ENCODE measurements at places on chromosomes 3 and 15.

DNA sequence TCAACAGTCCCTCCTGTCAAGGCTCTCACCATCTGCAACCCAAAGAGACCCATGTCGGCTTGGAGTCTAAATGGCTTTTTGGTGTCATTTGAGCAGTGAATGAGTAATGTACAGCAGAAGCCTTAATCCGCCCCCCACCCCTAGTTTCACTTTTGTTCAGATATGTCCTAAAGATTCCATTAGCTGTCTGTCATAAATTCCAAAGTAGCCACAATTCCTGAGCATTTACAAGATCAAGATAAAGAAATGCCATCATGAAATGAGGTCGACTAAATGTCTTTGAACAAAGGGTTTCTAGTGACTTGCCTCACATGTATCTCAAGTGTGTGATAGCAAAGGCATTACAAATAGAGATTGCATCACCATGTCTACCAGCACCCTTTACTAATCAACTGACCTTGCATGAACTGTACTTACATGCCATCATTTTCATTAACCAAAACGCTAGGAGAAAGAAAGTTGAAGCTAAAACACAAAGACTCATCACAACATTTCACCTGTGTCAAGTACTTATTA, 123.8 kb upstream of the PHLDB2 start:
- peak; percentile 7 for DNase-seq

GRCh38 chr3:46293991-46294833, 52.0 kb downstream of the CCR3 start:
- no peak for DNase-seq

GRCh38 chr3:147872568-147872967, 463.4 kb downstream of the ZIC1 start:
- DNase-seq: no peak

DNA sequence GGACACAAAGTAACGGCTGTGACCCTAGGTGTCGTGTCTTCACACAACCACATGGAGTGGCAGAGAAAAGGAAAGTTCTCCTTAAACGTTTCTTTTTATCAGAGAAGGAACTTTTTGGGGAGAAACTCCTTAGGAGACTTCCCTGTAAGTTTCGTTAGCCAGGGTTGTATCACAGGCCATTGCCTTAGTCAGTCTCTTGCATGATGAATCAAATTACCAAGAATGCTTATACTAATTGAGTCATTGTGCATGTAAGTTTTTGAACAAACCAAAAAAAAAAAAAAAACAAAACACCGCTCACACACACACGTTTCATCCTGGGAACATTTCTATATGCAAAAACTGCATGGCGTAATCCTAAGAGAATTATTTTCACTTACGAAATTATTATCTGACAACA, 150.4 kb upstream of the SATB1 start:
- DNase-seq: no peak

DNA sequence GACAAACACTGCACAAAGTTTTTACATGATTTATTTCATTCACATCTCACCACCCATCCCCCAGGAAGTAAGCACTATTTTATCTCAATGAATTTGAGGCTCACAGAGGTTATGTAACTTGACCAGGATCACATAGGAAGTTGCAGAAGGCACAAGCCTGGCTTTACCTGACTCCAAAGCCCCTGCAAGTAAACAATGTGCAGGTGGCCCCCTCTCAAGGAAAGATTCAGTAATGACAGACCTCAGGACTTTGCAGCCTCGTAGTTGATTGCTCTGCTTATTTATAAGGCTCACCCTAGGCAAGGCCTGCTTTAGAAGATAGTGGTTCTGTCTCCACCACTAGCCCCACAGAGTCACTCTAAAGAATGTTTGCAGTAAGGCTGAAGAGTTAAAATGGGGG, 79.8 kb upstream of the MDFIC2 start:
- DNase-seq: no peak

DNA sequence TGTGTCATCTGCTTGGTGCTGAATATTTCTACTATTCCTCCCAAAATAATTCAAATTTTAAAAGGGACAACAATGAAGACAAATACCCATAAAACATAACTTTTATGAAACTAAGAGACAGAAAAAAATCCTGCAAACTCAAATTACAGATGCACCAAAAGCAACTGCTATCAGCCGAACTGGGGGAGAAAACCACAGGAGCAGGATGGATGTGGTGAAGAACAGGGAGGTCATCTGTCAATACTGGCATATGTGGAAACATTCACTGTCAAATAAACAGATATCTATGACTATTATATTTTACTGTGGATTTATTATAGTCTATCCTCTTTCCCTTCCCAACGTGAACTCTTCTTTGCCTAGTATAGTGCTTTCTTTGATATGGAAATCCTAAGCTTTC, 53.3 kb upstream of the CPOX start:
- DNase-seq: no peak

- DNase-seq: peak; percentile 46
Measured at GRCh38 chr3:127208483-127209100, 15.7 kb downstream of the PRR23E start.

DNA sequence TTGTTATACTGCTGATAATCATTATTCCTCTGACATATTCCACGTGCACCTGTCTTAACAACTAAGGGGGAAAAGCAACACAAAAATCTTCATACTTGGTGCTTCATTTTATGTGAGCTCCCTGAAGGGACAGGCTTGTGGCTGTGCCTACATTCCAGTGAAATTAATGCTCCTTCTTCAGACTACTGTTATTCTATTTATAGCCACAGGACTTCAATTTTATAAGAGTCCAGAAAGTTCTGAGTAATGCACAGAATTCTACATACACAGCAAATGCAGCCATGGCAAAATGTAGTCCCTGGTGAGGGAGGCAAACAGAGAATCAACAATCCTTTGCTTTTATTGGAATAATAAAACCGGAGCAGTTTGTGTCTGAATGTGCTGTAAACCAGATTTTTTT, 417.1 kb downstream of the RBMS3 start:
- no peak for DNase-seq

DNA sequence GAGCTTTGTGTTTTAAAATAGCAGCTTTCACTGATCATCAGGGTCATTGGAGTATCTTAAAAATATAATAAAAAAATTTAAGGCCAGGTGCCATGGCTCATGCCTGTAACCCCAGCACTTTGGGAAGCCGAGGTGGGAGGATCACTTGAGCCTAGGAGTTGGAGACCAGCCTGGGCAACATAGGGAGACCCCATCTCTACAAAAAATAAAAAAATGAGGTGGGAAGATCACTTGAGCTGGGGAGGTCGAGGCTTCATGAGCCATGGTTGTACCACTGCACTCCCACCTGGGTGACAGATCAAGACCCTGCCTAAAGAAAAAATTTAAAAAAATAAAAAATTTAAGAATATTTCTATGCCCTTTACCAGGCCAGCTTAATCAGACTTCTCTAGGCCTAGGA, 1.5 kb downstream of the HMCES start:
- no peak for DNase-seq

DNA sequence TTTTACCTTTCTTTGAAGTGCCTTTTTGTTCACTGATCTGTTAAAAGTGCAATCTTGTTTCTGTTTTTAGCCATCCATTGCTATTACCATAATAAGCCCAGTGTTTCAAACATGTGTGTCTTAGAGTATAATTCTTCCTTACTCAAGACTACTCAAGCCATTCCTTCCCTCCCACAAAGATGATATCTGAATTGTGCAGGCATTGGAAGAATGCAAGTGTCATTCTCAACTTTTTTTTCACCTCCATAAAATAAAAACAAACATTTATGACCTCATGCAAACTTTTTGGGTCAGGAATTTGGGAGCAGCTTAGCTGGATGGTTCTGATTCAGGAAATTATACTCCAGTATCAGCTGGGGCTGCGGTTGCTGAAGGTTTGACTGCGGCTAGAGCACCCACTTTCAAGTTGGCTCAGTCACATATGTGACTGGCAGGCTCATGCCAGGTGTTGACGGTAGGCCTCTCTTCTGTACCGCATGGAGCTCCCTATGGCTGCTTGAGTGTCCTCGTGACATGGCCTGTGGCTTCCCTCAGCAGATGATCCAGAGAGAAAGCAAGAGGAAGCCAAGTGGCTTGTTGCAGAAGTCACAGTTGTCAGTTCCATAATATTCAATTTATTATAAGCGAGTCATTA, 490.8 kb downstream of the CNTN4 start:
- no peak for DNase-seq

GRCh38 chr3:172622916-172623700, 87.8 kb downstream of the NCEH1 start:
- peak; percentile 66 for DNase-seq

DNA sequence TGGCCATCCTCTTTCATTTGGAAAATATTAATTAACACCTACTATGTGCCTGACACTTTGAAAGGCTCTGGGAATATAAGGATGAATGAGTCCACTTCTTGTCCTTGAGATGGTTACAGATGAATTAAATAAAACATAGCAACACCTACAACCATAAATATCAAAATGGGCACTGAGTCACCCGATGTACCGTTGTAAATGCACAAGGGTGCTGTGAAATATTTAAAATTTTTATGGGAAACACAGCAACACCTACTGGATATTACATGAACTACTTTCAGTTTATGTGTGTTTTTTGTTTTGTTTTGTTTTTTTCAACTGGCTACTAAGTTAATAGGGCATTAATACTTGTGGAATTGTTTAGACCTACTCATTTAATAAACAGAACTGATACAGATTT, 239.0 kb upstream of the NAALADL2 start:
- peak; percentile 32 for DNase-seq

- no peak for DNase-seq
Measured at GRCh38 chr15:70383856-70384255, 286.1 kb upstream of the TLE3 start.

GRCh38 chr3:58151637-58152036, 59.1 kb downstream of the DNASE1L3 start:
- no peak for DNase-seq

DNA sequence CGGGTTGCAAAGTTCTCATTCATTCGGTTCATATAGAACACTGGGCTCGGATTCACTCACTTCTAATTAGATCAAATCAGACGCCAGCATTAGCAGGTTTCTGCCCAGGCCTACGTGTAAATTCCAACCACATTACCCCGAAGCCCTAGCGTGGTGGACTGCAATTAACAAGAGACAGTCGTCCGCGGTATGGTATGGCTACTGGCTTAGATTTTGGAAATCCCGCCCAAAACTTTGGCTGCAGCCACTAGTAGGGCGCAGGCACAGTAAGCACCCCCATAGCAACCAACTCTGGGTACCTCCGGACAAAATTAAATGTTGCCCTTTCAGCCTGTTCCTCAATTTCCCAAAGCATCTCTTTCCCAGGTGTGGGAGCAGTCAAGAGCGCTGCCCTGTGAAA, 771 bp downstream of the RARRES1 start:
- DNase-seq: no peak

GRCh38 chr3:120561251-120562045, 34.7 kb upstream of the NDUFB4 start:
- DNase-seq: peak; percentile 79

DNA sequence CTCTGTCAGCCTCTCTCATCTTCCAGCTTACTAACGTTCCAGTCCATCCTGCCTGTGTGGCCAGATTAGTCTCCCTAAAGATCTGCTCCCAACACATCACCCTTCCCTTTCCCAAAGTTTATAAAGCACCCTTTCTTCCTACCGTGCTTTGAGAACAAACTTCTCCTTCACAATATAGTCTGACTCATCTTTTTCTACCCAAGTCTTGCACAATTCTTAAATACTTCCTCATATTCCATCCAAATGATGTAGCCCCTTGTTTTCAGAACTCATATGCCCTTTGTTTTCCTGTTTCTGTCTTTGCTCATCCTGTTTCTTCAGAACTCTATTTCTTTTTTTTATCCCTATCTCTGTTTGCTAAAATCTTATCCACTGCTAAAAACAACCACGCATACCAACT, 326.8 kb downstream of the MFSD1 start:
- peak; percentile 59 for DNase-seq

DNA sequence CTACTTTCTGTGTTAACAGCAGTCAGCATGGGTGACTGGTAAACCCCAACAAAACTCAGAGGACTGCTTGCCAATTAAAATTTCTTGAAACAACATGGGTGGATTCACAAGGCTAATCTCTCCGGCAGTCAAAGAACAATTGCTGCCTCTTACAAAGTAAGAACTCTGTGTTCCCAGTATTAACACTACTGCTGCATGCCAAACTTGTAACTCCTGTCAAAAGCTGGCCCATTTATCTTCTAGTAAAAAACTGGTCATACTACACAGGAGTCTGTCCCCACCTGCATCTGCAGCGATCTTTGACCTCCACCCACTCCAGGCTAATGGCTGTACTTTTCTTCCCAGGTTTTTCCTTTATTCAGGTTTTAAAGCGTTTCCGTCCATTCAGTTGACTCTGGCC, 8.7 kb upstream of the ZNF589 start:
- DNase-seq: no peak

DNA sequence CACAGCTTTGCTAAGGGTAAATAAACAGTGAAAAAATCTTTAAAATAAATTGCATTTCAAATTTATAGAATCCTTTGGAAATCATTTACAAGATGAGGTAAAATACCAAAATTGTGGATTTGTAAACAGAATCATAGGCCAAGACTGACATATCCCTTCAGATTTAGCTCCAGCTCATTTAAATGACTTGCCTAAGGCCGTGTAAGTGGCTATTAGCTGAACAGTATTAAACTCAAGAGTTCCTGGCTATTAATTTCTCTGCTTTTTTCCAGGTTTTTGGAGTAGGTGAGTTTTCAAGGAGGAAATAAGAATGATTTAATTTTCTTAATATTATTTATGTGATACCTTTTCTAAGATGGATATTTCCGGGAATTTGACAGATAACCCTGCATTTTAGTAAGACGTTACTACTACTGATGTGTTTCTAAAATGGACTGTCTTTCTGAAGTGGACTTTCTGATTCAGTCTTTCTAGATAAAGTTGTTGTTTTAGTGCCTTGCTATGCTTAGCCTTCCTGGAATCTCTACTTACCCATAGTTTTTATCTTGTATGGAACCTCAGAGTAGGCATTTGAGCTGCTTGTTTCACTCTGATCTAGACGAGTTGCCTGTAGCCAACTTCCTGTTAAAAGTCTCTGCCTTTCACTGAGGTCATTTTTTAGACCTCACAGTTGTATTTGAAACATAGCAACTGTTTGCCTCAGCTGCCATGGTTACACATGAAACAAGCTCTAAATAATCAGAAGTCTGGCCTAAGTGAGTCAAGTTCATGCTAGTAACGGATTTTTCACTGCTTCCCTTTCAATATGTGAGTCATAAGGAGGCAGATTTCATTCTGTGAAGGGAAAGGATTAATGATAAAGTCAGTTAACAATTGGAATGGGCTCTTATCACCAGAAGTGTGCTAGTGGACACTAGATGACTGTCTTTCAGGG, 127.0 kb downstream of the KLHL25 start:
- DNase-seq: peak; percentile 95

DNA sequence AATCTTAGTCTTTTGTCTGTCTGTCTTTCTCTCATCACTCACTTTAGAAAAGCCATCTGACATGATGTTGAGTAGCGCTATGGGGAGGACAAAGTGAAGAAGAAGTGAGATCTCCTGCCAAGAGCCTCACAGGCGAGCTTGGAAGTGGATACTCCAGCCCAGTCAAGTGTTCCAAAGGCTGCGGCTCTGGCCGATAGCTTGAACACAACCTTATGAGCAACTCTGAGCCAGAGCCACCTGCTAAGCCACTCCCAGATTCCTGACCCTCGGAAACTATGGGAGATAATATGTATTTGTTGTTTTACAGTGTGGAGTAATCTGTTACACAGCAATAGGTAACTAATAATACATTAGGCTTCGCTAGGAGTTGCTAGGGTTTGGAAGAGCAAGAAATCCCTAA, 76.2 kb downstream of the MB21D2 start:
- no peak for DNase-seq

- no peak for DNase-seq
Measured at GRCh38 chr3:134300520-134300919, 49.9 kb upstream of the RYK start.
